ENCODE measurements at places on chromosomes 6 and 20.

DNA sequence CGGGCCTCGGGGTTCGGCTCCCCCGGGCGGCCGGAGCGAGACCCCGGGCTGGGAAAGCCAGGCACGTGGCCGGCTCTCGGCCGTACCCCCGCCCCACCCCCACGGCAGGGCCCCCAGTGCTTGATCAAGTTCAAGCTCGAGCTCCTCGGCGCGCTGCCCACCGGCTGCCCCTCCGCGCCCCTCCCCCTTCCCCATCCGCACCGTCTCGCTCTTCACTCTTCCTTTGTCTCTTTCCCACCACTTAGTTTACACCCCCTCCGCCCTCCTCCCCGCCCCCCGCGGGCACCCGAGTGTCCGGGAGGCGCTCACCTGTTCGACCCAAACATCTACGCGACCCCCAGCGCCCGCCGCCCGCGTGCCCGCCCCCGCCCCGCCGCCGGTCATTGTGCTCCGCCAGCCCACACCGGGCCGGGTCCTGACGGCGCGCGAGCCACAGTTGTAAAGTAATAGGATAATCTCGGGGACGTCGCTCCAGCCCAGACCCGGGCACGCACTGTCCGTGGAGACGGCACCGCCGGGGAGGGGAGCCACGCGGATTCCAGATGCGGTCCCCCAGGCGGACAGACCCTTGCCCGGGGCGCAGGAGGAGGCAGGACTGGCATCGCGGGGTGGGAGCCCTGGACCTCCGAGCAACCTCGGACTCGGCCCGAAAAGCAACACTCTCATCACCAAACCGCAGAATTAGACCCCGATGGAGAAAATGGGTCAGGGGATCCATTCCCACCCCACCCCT lies 100.7 kb downstream of the NOL4L start:
- DNase-seq = peak; percentile 92

DNA sequence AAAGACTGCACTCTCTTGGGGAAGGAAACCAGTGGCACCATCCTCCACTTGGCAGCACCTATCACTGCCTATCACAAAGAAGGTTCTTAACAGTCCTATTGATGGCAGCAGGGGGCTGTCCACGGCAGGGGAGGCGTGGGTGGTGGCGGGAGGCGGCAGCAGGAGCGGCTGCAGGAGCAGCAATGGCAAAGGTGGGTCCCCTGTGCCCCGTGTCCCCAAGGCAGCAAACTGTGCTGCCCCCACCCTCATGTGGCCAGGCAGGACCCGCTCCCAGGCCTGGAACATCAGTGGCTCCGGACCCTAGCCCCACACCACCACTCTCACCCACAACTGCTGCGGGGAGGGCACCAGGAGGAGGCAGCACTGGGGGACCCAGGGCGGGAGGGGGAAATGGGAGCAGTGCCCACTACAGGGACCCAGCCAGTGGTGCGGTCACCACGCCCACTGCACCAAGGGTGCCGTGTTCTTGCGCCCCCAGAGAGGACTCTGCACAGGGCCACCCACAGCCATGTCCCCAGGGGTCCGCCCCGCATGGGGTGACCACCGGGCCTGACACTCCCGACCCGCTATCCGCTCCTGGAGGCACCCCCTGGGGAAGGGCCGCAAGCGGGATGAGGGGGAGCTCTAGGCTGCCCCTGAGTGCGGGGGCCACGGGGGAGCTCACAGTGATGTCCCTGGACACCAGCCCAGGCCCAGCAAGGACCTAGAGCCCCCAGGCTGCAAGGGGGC lies 54.6 kb downstream of the GMDS start:
- DNase-seq = no peak

- no peak for DNase-seq
These were observed 64.1 kb downstream of the C6orf118 start for GRCh38 chr6:165245287-165245686.

GRCh38 chr6:110625883-110626282 lies 149.5 kb upstream of the SLC22A16 start:
- no peak for DNase-seq

DNA sequence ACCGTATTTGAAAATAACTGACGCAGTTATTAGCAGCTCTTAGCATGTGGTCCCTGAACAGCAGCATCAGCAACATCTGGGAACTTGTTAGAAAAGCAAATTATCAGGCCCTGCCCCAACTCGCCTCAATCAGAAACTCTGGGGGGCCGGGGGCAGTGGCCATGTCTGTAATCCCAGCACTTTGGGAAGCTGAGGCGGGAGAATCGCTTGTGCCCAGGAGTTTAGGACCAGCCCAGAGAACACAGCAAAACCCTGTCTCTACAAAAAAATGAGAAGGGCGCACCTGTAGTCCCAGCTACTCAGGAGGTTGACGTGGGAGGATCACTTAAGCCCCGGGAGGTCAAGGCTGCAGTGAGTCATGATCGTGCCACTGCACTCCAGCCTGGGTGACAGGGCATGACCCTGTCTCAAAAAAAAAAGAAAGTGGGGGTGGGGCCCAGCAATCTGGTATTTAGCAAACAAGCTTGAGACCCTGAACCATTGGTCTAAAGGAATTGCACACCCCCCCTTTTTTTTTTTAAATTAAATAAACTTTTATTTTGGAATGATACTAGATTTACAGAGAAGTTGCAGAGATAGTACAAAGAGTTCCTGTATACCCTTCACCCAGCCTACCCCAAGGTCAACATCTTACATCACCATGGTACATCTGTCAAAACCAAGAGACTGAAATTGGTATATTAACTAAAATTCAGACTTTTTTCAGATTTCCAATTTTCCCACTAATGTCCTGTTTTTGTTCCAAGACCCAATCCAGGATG lies 6.7 kb downstream of the SRXN1 start:
- DNase-seq = no peak

GRCh38 chr6:155586090-155586489 lies 130.5 kb upstream of the NOX3 start:
- DNase-seq = no peak

- DNase-seq = no peak
These were observed 40.4 kb downstream of the MDGA1 start for GRCh38 chr6:37657112-37657886.

- no peak for DNase-seq
These were observed 48.8 kb downstream of the KIZ start for GRCh38 chr20:21174516-21175239.

- DNase-seq = no peak
These were observed 150.8 kb upstream of the FLRT3 start for GRCh38 chr20:14488212-14488611.

- DNase-seq = no peak
These were observed 952.6 kb upstream of the MAP3K7 start for GRCh38 chr6:91539456-91539855.

- DNase-seq = no peak
These were observed 69.0 kb downstream of the MOCS1 start for GRCh38 chr6:39865011-39865888.

- DNase-seq = no peak
These were observed 185.1 kb upstream of the SULF2 start for GRCh38 chr20:47970282-47970903.

DNA sequence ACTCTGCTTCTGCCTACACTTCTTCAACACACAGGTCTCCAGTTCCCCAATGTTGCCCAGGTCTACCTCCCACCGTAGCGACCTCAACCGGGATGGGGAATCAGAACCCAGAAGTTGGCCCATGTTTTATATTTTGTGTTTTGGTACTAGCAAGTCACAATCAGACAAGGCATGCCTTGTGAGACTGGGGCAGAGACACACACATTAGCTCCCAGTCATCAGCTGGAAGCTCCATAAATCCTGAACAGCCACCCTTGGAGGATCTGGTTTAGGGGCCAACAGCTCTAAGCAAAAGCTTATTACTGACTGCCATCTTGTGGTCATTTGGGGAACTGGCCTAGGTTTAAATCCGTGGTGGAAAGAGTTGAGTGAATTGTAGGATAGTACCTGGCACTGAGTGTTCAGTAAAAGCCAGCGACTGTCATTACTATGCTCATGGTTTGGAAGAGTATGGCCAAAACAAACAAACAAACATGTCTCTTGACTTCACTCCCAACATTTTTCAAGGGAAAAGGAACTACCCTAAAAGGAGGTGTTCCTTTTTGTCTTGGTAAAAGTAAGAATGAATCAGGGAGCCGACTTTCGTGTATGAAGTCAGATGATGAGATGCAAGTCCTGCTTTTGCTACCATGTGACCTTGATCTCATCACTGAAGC lies 40.5 kb downstream of the PIM1 start:
- no peak for DNase-seq

GRCh38 chr6:7188492-7188891 lies 80.7 kb downstream of the RREB1 start:
- no peak for DNase-seq

GRCh38 chr6:5302220-5302946 lies 41.1 kb downstream of the FARS2 start:
- no peak for DNase-seq

DNA sequence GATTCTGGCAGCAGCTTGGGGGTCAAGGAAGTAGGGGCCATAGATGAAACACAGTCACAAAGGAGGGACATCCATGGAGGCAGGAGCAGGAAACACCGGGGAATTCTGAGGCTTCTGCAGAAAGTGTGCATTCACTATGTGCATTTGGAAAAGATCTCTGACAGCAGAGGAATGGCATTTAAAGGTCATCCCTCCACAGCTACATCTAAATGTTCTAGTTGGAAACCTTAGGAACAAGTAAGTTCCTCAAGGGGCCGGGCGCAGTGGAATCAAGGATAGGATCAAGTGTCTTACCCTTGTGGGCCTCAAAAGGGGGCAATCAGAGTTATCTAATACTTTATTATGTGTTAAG lies 8.8 kb downstream of the C6orf136 start:
- DNase-seq = no peak

DNA sequence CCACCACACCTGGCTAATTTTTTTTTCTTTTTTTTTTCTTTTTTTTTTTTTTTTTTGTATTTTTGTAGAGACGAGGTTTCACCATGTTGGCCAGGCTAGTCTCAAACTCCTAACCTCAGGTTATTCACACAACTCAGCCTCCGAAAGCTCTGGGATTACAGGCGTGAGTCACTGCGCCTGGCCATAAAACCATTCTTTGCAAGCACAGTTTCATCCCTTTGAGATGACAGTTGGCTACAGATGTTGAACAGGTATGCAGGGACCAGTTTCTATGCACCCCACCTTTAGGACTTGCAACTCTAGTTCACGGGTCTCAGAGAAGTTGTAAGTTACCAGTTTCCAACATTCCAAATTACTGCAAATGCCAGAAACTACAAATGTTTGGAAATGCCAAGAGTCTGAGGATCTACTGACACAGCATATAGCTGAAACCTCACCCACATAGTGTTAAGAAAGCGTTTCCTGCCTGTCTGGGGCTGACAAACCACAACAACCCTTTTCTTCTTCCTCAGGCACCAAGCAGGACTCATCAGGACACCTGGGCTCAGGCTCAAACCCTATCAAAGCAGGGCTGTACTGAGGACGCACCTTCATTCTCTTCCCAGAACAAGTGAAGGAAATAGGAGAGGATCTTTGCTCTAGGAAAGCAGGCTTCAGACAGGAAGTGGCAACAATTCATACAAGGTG lies 22.9 kb downstream of the ARHGAP18 start:
- no peak for DNase-seq

- DNase-seq = no peak
These were observed 172.9 kb downstream of the LAMA2 start for GRCh38 chr6:129055796-129056195.

DNA sequence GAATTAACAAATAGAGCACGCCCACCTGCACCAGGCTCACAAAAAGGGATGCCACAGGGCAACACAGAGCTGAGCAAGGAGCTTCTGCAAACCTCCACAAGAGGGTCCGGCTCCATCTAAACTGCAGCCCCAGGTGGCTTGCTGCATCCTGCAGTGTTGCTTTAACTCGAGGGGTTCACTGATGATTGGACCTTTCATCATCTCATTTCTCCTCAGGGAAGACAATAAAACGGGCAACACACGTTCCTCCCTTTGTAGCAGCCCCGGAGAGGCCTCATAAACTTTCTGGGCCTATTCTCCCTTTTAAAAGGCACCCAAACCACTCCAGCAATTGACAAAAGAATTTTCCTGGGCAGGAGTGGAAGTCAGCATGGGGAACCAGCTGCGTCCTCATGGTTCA lies 161.5 kb upstream of the CDH4 start:
- DNase-seq = no peak

GRCh38 chr6:108874470-108875160 lies 26.4 kb downstream of the ARMC2 start:
- no peak for DNase-seq

GRCh38 chr6:11609324-11610071 lies 71.9 kb downstream of the TMEM170B start:
- DNase-seq = no peak

- no peak for DNase-seq
These were observed 87.7 kb downstream of the TRMT6 start for GRCh38 chr20:5862703-5863039.

- no peak for DNase-seq
These were observed 469.7 kb upstream of the JAG1 start for GRCh38 chr20:11143481-11143880.

- DNase-seq = no peak
These were observed 96.5 kb downstream of the TINAG start for GRCh38 chr6:54404791-54405190.

DNA sequence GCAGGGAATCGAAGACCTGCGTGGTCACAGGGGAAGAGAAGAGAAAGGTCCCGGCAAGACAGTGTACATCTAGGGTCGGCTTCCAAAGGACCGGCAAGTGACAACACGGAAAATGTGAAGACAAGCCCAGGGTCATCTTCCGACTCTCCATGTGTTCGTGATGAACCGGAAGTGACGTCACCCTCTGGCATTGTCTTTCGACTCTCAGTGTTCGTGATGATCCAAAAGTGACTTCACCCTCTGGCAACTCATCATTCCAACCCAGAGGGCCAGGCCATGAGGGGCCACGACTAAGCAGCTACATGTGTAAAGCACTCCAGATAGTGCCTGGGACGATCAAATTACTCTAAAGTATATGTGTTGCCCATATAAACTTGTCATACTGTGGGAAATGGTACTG lies 290.8 kb downstream of the THBS2 start:
- DNase-seq = no peak

GRCh38 chr20:584161-584970 lies 25.7 kb downstream of the TCF15 start:
- no peak for DNase-seq

- no peak for DNase-seq
These were observed 822 bp downstream of the ELOVL4 start for GRCh38 chr6:79946272-79947190.
